PC-3 (cell line): ENCODE measurements at places on chromosomes 16 and 17. TPM values are rescaled to one million over a fixed set of nuclear protein-coding genes. Genes with fewer than 3 reads are reported as not detected.
A peak's percentile ranks its signal among the peaks of the same experiment; 100 is the strongest.

TEX19 gene
- 0.46 and 1.2 TPM in 2 replicates for total RNA-seq

MRPS23 gene
- total RNA-seq, result 63.9 and 97.5 TPM in 2 replicates

WNT3 gene
- 4.9 and 5.7 TPM in 2 replicates for total RNA-seq

GDPD3 gene
- total RNA-seq, result 2.2 and 3.4 TPM in 2 replicates

SMIM5 gene
- total RNA-seq, result 2.3 and 4.3 TPM in 2 replicates

SCGB1C2 gene
- total RNA-seq, result not detected in 2 replicates

CACNG5 gene
- total RNA-seq, result not detected in 2 replicates

DNA sequence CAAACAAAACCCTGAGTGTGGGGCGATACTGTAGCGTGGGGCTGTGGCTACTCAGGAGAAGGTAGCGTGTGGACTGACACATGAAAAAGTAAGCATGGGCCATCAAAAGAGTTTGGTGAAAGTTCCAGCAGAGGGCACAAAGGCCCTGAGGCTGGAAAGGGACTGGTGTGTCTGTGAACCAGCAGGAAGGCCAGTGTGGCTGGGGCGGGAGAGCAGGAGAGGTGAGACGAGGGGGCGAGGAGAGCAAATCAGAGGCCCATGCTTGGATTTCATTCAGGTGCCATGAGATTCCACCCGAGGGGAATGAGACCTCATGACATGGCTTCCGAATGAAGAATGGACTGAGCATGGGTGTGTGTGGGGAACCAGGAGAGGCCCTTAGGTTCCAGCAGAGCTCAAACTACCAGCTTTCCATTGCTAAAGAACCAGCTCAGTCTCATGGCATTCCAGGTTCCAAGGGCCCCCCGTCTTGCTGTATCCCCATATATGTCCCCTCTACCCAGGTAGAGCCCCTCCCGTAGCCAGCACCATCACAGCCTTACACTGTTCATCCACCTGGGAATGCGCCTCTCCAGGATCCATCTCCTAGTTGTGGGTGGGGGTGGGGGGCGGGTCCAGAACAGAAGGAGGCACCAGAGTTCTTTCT is 31.1 kb downstream of the TRPV2 start:
- no peak overlapping the region for H3K27ac ChIP-seq
- H3K4me3 ChIP-seq, result no peak overlapping the region
- no peaks in the 10 kb centered on the region for H3K27me3 ChIP-seq
- H3K36me3 ChIP-seq, result peaks cover 56% of the 10 kb centered on the region
- DNase-seq, result peak; percentile 34

GRCh38 chr16:88545781-88546180 is 24.4 kb upstream of the ZC3H18 start:
- H3K4me3 ChIP-seq, result no peak overlapping the region
- H3K27ac ChIP-seq, result no peak overlapping the region
- H3K4me1 ChIP-seq, result no peaks in the 10 kb centered on the region
- H3K36me3 ChIP-seq, result no peaks in the 10 kb centered on the region

DNA sequence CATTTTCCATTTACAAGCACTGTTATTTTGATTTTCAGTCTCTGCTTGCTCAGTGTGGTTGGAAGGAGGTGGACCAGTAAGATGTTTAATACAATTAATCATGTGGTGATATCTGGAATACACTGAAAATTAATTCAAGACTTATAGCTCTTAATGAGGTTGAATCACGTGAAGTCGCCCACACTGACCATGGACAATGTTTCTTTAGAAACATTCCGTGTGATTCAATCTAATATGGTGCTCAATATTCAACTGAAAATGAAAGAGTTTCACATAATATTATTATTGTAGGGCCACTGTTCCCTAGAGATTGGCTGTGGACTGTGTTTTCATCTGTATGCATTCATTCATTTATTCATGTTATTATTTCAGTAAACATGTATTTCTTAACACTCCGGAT is 45.2 kb upstream of the MAF start:
- no peak overlapping the region for H3K4me3 ChIP-seq
- H3K36me3 ChIP-seq, result no peaks in the 10 kb centered on the region

GRCh38 chr17:34199932-34200534 is 55.1 kb upstream of the CCL2 start:
- no peaks in the 10 kb centered on the region for H3K36me3 ChIP-seq
- H3K27ac ChIP-seq, result no peak overlapping the region
- H3K27me3 ChIP-seq, result no peaks in the 10 kb centered on the region
- no peak overlapping the region for H3K4me3 ChIP-seq
- peak; percentile 77 for DNase-seq

DNA sequence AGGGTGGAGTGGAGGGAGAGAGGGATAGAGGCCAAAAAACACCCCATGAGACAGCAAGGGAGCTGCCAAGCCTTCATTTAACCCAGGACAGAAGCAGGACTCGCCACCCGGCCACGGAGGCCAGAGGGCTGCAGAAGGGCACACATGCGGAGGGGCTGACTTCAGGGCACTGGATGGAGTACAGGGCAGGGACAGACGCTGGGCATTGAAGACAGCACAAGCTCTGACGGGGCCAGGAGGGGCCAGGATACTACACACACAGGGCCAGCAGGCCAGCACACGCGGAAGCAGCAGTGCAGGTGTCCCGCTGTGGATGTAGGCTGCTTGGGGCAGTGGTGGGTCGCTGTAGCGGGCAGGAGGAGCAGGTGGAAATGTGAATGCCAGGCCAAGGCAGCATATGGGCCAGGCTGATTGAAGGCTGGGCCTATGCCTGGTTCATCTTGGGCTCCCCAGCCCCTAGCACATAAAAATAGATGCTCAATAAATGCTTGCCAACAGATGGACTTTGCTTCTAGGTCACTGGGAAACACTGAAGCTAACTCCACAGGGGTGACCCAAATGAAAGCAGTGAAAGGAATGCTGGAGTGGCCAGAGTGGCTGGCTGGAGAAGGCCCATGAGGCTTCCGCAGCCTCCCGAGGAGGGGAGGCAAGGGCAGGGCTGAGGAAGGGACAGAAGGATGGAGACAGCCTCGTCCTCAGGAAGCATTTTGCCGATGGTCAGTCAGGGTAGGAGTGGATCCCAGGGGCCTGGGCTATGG is 61.6 kb downstream of the GNA13 start:
- no peak overlapping the region for H3K27ac ChIP-seq
- H3K27me3 ChIP-seq, result no peaks in the 10 kb centered on the region
- no peaks in the 10 kb centered on the region for H3K36me3 ChIP-seq
- H3K4me3 ChIP-seq, result no peak overlapping the region
- H3K4me1 ChIP-seq, result peaks cover 36% of the 10 kb centered on the region

DNA sequence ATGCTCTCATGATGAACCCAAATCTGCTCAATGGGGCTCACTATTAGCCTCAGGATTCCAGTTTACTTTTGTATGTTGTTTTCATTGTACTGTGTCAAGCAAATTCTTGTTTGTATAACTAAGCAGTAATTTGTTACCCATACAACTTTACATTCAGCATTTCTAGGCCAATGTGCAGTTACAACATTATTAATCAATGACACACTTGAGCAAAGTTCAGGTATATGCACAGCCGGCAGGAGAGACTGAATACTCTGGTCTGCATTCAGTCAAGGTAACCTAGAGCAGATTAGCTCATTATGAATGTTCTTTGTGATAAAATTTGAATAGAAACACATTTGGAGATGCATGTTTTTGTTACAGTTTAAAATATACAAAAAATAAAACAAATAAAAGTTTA is 2.2 kb upstream of the MYO1D start:
- H3K4me3 ChIP-seq, result no peak overlapping the region
- no peak overlapping the region for H3K27ac ChIP-seq
- no peak for DNase-seq
- no peaks in the 10 kb centered on the region for H3K27me3 ChIP-seq
- peaks cover 5% of the 10 kb centered on the region; the same call in 1 of the 2 replicates for H3K4me1 ChIP-seq

DNA sequence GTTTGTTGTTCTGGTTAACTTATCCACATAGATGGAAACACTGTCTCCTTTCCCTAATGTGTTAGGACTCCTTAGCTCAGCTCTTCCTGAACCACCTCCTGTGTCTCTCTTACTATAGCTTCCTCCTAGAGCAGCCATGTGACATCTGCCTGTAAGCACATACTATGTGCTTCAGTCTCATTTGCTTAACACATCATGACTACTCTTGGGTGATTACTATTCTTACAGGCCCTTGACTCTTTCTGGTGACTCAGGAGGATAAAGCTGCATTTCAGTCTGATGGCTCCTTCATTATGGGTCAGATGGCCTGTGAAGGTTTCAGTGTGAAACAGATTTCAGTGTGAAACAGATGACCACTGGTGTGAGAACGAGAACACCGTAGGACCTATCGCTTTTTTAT is 320 bp upstream of the KRTAP4-2 start:
- peaks cover 4% of the 10 kb centered on the region; the same call in 1 of the 2 replicates for H3K4me1 ChIP-seq
- H3K36me3 ChIP-seq, result no peaks in the 10 kb centered on the region
- no peak overlapping the region for H3K4me3 ChIP-seq
- no peaks in the 10 kb centered on the region for H3K27me3 ChIP-seq
- peak; percentile 43 for DNase-seq
- H3K27ac ChIP-seq, result no peak overlapping the region

DNA sequence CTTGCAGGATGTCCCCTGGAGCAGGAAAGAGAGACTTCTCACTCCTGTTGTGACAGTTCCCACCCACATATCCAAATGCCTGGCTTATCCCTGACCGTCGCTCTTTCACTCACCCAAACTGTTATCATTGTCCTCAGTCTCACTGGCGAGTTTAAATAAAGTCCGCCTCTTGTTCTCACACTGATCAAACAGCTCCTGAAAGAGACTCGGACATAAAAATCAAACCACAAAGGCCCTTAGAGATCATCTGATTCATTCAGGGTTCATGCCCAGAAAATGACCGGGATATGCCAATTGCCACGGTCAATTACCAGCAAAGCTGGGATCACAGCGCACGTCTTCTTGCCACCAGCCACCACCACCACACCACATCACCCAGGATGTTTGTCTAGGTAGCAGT is 19.9 kb downstream of the GGA3 start:
- no peak for DNase-seq
- no peak overlapping the region for H3K27ac ChIP-seq

DNA sequence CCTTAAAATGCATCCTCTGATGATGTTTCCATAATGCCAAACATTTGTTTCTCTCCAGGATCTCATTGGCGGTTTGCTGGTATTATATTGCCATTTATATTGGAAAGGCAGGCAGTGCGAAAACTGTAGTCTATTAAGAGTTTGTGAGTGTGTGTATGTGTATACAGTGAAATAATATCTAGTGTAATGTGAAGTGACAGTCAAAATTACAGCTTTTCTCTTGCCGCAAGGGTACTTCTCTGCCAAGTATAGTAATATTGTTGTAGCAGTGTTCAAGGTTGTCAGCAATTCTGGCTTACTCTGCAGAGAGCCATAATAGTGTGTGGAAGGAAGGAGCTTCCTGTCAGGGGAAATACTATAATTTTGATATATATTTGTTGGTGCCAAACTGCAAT is 178.6 kb downstream of the WWOX start:
- H3K36me3 ChIP-seq, result no peaks in the 10 kb centered on the region
- no peaks in the 10 kb centered on the region for H3K27me3 ChIP-seq
- H3K4me3 ChIP-seq, result no peak overlapping the region
- DNase-seq, result no peak

DNA sequence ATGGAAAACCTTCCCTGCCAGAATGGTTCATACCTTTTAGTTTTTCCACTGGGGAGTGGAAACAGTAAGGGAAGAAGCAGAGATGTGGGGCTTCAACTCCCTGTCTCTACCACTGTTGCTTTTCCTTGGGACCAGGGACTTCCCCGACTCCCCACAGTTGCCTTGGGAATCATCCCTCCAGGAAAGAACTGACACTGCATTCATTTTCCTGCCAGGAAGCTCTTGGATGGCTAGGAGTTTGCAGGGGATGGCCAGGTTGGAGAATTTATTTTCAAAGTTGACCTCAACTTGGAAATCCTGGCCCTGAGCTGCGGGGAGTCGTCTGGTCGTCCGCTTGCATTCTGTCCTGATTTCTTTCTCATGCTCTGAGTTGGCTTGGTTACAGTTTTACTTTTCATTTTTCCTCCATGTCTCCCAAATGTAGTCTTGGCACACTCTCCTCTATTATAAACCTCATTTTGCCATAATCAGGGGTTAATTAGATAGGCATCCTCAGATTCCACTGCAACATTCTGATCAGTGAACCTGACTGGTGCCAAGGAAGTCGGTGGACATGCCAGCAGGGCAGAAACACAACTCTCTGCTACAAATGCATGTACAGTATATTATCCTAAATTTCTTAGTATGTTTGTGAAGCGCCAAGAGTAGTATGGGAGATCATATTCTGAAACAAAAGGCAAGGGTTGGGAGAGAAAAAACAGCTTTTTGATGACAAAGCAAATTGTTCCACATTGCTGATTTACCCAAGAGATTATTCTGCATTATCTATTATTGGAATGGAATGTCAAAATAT is 220.5 kb upstream of the XYLT1 start:
- DNase-seq, result no peak
- H3K27me3 ChIP-seq, result no peaks in the 10 kb centered on the region
- H3K36me3 ChIP-seq, result no peaks in the 10 kb centered on the region
- H3K4me3 ChIP-seq, result no peak overlapping the region
- H3K4me1 ChIP-seq, result no peaks in the 10 kb centered on the region

GRCh38 chr17:42275527-42276358 is 448 bp downstream of the STAT5B start:
- no peak overlapping the region for H3K27ac ChIP-seq
- no peak overlapping the region for H3K4me3 ChIP-seq
- H3K27me3 ChIP-seq, result no peaks in the 10 kb centered on the region
- no peaks in the 10 kb centered on the region for H3K36me3 ChIP-seq
